Testis (tissue), 5 donors: ENCODE measurements at places on chromosomes 12 and 14. TPM values are rescaled to one million over a fixed set of nuclear protein-coding genes. Genes with fewer than 3 reads are reported as not detected.

FAM186B gene
- polyA plus RNA-seq: 178 TPM

DNA sequence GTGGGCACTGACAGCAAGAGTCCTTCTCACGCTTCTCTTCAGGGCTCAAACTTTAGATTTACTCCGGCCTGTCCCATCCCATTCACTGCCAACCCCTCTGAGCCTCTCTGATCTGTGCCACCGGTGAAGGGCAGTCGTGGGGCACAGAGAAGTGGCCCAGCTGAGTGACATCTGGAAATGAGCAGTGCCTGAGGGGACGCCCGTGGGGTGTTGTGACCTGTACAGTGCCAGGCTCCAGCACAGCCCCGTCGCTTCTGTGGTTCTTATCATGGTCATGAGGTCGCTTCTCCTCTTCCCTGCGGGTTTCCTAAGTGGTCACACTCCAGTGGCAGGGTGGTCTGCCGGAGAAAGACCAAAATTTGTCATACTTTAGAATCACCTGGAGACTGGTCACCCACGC, 4.1 kb downstream of the BDKRB2 start:
- H3K27me3 ChIP-seq: no peaks in the 10 kb centered on the region
- no peak overlapping the region for H3K27ac ChIP-seq
- H3K36me3 ChIP-seq: no peaks in the 10 kb centered on the region
- no peak for DNase-seq
- H3K4me1 ChIP-seq: peaks cover 7% of the 10 kb centered on the region
- H3K4me3 ChIP-seq: no peak overlapping the region

DNA sequence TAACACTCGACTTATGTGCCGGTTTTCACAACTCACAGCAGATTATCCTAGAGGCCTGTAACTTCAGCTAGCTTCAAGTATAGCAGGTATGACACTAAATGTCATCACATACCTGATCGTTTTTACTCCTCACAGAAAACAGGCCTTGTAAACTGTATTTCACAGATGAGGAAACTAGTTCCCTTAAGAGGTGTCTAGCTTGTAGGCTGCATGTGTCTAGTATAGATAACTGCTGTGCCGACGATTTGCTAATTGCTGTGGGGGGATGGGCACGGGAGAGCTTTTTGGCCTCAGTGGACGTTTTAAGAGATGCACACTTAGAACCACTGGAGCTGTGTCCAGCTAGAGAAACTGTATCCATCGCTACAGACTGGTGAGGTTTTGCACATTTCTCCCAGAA, 78.8 kb downstream of the PAPOLA start:
- no peak overlapping the region for H3K27ac ChIP-seq
- no peak for DNase-seq
- no peaks in the 10 kb centered on the region for H3K4me1 ChIP-seq
- H3K36me3 ChIP-seq: no peaks in the 10 kb centered on the region
- no peaks in the 10 kb centered on the region for H3K27me3 ChIP-seq

- H3K27me3 ChIP-seq: no peaks in the 10 kb centered on the region
- peak; percentile 93 for DNase-seq
- no peaks in the 10 kb centered on the region for H3K36me3 ChIP-seq
- peak within 1 kb of the TSS; percentile 94 for H3K27ac ChIP-seq
- H3K4me1 ChIP-seq: peaks cover 31% of the 10 kb centered on the region
Observed at GRCh38 chr12:7189398-7190267, at the start of gene PEX5. TSS of gene PEX5 (plus strand) at chr12:7189686. CDS start at chr12:7190378, 692 bp downstream.

DNA sequence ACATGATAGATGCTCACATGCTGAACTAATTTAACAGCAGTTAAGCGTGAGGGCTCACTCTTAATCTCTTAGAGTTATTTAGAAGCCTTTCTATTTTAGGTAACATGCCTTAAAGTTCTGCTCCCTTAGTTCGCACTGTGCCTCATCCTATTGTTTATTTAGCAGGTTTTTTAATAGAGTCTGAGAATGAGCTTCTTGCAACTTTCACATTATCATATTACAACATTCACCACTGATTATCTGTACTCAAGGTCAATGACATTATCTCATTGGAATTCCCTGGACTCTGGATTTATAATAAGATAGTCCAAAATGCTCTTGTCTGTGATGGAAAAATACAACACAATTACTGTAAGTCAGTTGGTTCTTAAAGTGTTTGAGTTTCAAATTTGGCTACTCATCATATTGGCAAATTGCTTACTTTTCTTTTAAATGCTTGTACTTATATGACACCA, 183.6 kb upstream of the SLC38A2 start:
- no peak overlapping the region for H3K27ac ChIP-seq
- no peaks in the 10 kb centered on the region for H3K36me3 ChIP-seq
- DNase-seq: no peak
- peaks cover 22% of the 10 kb centered on the region for H3K4me1 ChIP-seq
- no peaks in the 10 kb centered on the region for H3K27me3 ChIP-seq

DEGS2 gene
- 3.9 TPM for polyA plus RNA-seq

DNA sequence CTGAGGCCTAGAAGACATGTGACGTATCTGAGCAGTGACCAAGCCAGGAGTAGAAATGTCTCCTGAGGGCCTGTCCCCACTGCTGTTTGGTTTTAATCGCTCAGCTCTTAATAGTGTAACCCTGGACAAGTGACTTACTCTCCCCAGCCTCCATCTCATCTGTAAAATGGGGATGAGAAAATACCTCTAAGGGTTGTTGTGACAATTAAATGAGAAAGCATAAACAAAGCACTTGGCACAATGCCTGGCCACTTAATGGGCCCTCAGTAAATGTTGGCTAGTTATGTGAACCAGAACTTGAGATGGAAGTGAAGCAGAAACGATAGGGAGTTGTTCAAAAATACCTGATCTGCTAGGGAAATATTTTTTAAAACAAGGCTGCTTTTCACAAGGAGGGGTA, 58.2 kb downstream of the HMGA2 start:
- H3K27me3 ChIP-seq: no peaks in the 10 kb centered on the region
- H3K27ac ChIP-seq: no peak overlapping the region
- DNase-seq: no peak
- H3K4me3 ChIP-seq: peak overlapping the region; percentile 36

ARHGDIB gene
- 66.3 TPM for polyA plus RNA-seq

GRCh38 chr12:111441107-111441928, 35.6 kb downstream of the SH2B3 start:
- no peaks in the 10 kb centered on the region for H3K27me3 ChIP-seq
- H3K4me3 ChIP-seq: no peak overlapping the region
- H3K4me1 ChIP-seq: peaks cover 21% of the 10 kb centered on the region
- H3K36me3 ChIP-seq: no peaks in the 10 kb centered on the region

GRCh38 chr14:32043624-32044023, 33.5 kb upstream of the ARHGAP5 start:
- H3K4me1 ChIP-seq: no peaks in the 10 kb centered on the region
- no peaks in the 10 kb centered on the region for H3K36me3 ChIP-seq
- no peak overlapping the region for H3K27ac ChIP-seq

DNA sequence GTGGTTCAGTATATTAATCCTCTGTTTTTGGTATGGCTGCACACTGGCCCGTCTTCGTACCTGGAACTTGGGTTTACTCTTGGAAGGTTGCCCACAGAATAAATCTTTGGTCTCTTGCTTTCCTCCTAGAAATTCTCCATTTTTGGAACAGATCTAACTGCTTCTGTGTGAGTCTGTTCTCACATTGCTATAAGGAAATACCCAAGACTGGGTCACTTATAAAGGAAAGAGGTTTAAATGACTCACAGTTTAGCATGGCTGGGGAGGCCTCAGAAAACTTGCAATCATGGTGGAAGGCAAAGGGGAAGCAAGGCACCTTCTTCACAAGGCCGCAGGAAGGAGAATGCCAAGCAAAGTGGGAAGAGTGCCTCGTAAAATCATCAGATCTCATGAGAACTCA, 407.8 kb upstream of the PDE3A start:
- no peaks in the 10 kb centered on the region for H3K4me1 ChIP-seq
- no peak overlapping the region for H3K27ac ChIP-seq
- H3K4me3 ChIP-seq: no peak overlapping the region
- no peaks in the 10 kb centered on the region for H3K36me3 ChIP-seq

NKX2-1 gene
- not detected for polyA plus RNA-seq

NANOG gene
- polyA plus RNA-seq: 0.29 TPM

DNA sequence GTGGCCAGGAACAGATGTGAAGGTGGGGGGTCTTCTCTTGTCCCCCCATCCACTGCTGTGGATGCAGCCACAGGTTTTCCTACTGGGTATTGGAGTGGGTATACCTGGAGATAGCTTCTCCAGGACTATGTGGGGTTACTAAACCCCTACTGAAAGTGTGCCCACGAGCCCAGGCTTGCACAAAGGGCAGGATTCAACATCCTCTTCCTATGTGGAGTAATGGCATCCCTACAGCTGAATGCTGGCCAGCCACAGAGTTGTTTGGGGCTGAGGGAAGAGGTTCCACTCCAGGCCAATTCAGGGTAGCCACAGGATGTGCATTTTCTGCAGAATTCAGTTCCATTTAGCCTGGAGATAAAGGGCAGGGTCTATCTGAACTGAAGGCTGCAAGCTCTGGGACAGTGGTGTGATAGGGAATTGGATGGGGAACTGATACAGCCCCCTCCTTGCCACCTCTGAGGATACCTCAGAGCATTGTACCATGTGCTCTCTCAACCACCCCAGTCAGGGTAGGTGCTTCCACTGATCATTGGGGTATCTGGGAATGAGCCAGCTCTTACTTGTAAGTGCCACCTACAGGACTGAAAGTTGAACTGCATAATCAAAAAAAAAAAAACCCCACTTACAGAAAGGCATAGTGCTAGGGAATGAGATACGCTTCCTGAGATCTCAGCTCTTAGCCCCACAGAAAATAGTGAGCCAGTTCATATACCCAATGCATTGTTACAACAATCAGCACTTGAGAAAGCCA, 187.1 kb downstream of the KITLG start:
- no peaks in the 10 kb centered on the region for H3K36me3 ChIP-seq
- DNase-seq: no peak
- no peak overlapping the region for H3K4me3 ChIP-seq
- no peak overlapping the region for H3K27ac ChIP-seq
- no peaks in the 10 kb centered on the region for H3K27me3 ChIP-seq
- peaks cover 10% of the 10 kb centered on the region for H3K4me1 ChIP-seq

KRT3 gene
- polyA plus RNA-seq: not detected

GRCh38 chr12:3329361-3329760, 161.6 kb upstream of the PRMT8 start:
- H3K4me3 ChIP-seq: no peak overlapping the region
- no peak overlapping the region for H3K27ac ChIP-seq
- DNase-seq: no peak
- H3K36me3 ChIP-seq: no peaks in the 10 kb centered on the region
- H3K27me3 ChIP-seq: no peaks in the 10 kb centered on the region

RIMBP2 gene
- 8.7 TPM for polyA plus RNA-seq

ETFBKMT gene
- 6.6 TPM for polyA plus RNA-seq

DNA sequence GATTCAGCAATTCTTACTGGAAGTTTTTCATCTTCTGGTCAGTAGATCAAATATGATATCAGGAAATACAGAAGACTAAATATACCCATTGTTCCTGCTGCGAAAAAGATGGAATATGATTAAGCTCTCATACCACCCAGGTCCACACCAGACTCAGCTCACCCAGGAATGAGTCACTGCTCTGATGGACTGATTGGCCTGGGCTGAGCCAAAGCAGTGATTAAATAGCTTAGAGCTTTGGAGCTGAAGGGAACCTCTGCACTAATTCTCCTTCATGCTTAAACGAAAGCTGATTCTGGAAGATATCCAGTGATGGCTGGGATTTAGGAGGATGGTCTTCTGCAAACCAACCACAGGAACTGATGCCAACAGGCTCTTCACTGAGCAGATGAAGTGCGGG, 62.0 kb upstream of the SYT1 start:
- no peak overlapping the region for H3K4me3 ChIP-seq
- no peak for DNase-seq
- no peak overlapping the region for H3K27ac ChIP-seq
- H3K4me1 ChIP-seq: no peaks in the 10 kb centered on the region
- H3K36me3 ChIP-seq: no peaks in the 10 kb centered on the region

DNA sequence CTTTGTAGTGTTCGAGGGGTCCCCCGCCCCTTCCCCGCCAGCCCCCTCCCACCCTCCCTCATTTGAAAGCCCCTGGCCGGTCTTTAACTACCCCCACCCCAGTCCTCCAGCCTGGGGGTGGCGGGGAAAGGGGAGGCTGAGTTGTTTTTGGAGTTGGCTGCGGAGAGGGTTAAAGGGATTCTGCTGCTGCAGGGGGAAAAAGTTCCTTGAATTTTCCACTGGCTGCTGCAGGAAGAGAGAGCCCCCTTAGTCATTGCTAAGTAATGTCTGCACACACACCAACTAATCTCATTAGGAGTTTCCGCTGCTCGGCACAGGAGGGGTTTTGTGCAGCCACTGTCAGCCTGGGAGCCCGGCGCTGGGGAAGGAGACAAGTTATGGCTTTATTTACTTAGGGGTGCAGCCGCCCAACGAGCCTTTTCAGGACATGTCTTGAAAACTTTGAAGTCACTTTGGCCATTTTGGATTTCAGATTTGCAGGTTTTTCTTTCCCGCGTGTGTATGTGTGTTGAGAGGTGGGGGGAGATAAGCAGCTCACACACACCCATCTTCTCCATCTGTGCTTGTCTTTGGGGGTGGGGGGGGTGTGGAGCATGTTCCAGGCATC, 1.8 kb downstream of the ELK3 start:
- peak overlapping the region; percentile 73 for H3K4me3 ChIP-seq

DNA sequence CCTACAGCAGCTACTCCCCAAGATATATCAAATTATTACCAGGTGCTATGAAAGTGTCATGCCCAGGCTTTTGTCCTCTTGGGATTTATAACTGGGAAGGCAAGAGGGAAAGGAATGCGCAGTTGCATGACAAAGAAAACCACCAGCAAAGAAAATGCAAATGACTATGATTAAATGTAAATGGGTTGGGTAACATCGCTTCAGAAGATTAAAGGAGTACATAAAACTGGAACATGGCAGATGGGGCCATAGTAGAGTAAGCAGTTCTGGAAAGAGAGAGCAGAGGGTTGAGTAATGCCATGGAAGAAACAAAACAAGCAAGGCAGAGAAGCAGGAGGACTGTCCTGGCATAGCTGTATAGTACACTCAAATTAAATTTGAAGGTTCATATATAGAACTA, 493.1 kb downstream of the NOVA1 start:
- H3K36me3 ChIP-seq: no peaks in the 10 kb centered on the region
- no peak overlapping the region for H3K4me3 ChIP-seq
- no peaks in the 10 kb centered on the region for H3K27me3 ChIP-seq
- no peaks in the 10 kb centered on the region for H3K4me1 ChIP-seq
- DNase-seq: no peak

PLEKHG7 gene
- polyA plus RNA-seq: 0.33 TPM

- no peaks in the 10 kb centered on the region for H3K36me3 ChIP-seq
- no peaks in the 10 kb centered on the region for H3K27me3 ChIP-seq
- DNase-seq: no peak
- no peaks in the 10 kb centered on the region for H3K4me1 ChIP-seq
Observed at GRCh38 chr12:71641390-71641789, 22.3 kb downstream of the ZFC3H1 start.

GRCh38 chr14:73674986-73675385, 30.2 kb downstream of the DNAL1 start:
- H3K36me3 ChIP-seq: no peaks in the 10 kb centered on the region
- no peak for DNase-seq
- H3K27ac ChIP-seq: no peak overlapping the region
- H3K27me3 ChIP-seq: no peaks in the 10 kb centered on the region
